GM10248 (cell line): ENCODE measurements at places on chromosomes 12 and 14.
A peak's percentile ranks its signal among the peaks of the same experiment; 100 is the strongest.

- no peak for DNase-seq
These were observed 1.0 kb downstream of the RASAL1 start for GRCh38 chr12:113134521-113134951.

DNA sequence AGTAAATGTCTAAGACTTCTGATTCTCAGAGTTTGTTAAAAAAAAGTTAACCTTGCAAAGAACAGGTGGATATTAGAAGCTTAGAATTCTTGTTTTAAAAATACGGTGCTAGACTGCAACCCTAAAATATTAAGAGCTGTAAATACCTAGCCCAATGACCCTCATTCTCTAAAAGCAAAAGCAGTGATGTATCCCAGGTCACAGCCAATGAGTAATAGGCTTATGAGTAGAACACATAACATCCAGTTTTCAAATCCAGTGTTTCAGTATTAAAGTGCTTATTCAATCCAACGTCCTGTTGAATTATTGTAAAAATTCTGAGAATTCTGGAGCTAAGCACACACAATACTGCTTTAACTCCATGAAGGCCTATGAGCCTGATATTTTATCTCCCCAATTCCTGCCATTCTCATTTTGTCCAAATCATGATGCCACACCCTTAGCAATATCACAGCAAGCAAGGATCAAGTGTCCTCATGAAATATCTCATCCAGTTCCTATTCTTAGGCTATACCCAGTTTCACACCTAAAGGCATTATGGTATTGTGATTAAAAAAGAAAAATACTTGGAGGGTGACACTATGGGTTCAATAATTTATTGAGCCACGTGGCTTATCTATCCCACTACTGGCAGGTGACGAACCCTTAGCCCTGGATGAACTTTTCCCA, 15.3 kb upstream of the ARID4A start:
- no peak for DNase-seq

GRCh38 chr12:51205350-51205749, 12.5 kb downstream of the POU6F1 start:
- no peak for DNase-seq

DNA sequence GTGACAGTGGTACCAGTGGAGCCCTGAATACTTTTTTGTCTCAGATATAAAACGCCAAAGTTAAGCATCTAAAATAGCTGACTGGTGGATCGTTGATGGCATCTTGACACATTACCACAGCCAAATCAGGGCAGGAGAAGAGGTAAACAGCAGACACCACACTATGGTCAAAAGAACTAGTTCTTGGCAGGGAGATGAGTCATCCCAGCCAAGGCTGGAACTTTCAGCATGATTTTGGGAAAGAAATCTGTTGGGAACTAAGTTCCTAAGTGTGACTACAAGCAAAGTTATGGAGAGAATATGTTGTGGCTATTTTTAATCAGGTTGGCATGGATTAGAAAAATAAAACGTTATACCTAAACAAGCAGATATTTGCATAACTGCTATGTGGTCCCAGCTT, 36.9 kb downstream of the LGR5 start:
- DNase-seq = no peak

DNA sequence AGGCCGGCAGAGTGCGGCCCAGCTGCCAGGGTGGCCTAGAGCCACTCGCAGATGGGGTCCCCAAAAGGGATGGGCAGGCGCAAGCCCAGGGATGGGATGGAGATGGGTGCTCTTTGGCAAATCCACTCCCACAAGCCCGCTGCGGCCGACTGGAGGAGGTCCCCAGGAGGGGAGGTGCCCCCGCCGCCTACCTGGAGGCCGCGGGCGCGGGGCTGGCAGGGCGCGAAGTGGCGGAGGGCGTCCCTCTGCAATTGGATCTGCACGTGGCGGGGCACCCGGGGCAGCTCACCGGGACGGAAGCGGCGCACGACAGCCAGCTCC, 730 bp downstream of the PPP1R3E start:
- DNase-seq = no peak

DNA sequence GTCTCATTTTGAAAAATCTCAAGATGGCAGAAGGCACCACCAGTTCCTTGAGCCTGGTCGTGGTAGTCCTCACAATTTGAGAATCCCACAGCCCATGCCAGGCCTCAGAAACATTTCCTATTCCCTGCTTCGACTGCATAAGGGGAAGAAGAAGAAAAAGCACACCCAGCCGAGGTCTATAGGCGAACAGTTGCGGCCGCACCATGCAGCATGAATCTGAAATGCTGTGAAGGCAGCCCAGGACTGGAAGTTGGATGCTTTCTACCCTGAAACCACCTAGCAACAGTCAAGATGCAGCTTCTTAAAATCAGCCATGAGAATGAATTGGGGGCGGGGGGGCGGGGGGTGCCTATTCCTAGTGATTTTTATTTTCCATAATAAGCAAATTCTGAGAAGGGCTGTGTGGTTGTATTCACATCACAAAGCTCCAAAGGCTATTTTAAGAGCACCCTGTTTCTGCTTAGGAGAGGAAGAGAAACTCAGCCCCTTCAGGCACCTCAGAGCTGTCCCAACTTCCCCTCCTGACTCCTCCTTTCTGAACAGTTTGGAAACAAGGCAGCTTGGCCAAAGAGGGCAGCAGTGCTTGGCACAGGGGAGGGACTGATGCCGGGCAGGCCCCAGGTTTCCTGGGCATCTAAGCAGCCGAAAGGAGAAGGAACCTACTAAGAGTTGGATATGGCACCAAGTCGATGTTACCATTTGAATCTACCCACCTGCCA, 172.5 kb upstream of the FOXN3 start:
- peak; percentile 49 for DNase-seq

- no peak for DNase-seq
These were observed 47.4 kb downstream of the IFNG-AS1 start for GRCh38 chr12:68036642-68037041.

DNA sequence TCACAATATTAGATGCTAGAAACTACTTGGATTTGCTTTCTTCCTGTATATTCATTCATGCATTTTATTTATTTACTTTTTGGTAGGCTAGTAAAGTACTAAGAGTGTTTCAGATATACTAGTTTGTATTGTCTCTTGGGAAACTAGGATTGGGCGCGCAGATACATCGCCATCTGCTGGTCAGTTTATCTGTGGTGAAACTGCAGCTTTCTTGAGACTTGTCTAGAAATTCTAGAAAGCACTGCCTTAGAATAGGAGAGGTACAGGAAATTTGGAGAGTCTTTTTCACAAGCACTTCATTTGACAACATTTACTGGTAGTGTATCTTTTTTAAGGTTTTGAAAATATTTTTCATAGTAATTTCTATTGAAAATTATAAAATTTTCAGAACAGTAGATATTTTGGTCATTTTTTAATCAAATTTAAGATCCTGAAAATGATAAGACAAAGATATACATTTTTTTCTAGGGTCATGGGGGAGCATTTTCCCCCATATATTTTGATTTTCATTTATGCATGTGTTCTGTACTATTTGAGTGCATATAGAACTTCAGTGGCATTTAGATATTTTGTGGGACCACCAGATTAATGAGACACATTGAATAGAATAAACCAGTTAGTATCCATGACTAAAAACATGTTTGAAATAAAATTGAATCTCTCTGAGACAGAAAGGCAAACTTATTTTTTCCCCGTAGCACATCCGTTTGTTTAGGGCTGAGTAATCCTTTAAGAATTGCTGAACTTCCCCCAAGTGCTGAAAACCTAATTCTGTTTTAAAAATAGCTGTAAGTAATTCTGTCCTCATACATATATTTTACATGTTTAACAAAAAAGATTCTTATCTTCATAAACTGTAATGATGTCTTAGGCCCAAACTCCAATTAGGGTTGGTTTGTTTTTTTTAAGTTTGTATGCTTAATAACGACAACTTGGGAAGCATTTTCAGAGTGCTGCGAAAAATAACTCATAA, 44.5 kb downstream of the SLC38A6 start:
- peak; percentile 42 for DNase-seq

- no peak for DNase-seq
These were observed 373.6 kb downstream of the EMP1 start for GRCh38 chr12:13570005-13570694.

- DNase-seq = no peak
These were observed 188.0 kb upstream of the MDGA2 start for GRCh38 chr14:47863441-47863840.

- DNase-seq = no peak
These were observed 161.6 kb upstream of the PRMT8 start for GRCh38 chr12:3329361-3329760.

DNA sequence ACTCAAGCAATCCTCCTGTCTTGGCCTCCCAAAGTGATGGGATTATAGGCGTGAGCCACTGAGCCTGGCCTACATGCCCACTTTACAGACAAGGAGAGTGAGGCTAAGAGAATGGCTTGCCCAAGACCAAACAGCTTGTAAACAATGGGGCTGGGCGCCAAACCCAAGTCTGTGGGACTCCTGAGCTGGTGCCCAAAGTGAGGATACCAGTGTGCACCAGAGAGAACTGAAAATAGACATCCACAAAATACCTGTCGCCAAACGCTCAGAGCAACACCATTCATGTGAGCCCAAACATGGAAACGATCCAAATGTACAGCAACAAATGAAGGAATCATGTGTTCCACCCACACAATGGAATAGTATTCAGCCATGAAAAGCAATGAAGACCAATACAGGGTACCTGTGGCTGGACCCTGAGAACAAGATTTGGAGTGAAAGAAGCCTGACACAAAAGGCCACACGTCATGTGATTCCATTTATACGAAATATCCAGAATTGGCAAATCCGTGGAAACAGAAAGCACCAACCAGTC, 38.2 kb downstream of the CCNK start:
- no peak for DNase-seq

DNA sequence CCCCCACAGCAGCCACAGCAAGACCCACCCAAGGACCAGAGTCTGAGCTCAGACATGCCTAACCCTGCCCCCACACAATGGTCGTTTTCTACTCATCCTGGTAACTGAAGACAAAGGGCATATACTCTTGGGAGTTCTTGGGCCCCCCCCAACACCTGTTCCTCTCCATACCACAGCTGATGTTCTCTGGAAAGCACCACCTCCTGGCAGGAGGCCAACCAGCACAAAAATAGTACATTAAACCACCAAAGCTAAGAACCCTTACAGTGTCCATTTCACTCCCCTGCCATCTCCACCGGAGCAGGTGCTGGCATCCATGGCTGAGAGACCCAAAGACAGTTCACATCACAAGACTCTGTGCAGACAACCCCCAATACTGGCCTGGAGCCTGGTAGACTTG, 80.6 kb upstream of the DAAM1 start:
- no peak for DNase-seq

DNA sequence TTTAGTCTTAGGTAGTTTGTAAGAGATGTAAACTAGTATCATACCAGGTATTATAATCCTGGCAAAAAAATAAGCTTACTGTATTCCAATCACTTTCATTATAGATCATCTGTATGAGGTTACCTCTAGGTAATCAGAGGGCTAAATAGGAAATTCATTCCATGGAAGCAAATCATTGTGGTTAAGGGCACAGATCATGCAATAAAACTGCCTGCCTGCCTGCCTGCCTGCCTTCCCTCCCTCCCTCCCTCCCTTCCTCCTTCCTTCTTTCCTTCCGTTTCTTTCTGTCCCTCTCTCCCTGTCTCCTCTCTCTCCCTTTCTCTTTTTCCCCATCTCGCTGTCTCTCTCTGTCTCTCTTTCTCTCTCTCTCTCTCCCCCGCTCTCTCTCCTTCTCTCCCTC, 3.2 kb upstream of the CLEC9A start:
- DNase-seq = no peak

DNA sequence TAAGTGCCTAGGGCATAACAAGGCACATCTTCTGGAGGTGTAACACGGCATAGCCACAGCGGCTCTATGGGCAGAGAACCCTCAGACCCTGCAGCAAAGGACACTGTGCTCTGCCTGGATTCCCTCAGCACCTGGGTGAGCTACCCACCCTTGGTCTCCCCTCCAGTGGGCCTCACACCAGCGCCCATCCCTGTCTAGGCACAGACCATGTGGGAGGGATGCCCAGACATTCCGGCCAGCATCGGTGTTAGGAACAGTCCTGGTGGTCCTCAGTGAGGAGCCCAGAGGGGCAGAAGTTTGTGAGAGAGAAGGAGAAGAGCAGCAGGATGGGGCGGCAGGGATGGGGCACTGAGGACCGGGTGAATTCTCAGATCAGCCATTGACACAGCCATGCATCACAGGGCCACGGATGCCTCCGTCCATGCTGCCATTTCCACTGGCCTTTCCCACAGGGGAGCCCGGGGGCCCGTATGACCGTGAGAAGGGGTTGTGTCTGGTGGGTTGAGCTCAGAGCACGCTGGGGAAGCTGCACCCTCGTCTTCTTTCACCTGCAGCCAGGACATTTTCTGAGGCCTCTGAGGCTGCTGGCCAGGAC, 282.7 kb upstream of the SFSWAP start:
- DNase-seq = no peak

DNA sequence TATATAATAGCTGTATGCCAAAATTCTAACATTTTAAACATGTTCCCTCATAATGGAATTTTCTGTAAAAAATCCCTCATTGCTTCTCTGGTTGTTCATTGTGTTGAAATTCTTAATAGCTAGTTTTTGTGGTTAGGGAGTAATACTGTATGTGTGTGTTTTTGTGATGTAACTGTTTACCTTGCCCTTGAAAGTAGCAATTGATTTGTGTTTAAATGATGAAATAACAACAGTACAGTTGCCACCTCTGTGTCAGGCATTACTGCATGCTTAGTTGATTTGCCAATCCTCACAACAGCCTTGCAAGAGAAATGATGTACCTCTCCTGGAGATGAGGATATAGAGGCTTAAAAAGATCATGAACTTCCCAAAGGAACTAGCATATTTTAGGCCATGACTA, 94.9 kb downstream of the DAAM1 start:
- DNase-seq = no peak

DNA sequence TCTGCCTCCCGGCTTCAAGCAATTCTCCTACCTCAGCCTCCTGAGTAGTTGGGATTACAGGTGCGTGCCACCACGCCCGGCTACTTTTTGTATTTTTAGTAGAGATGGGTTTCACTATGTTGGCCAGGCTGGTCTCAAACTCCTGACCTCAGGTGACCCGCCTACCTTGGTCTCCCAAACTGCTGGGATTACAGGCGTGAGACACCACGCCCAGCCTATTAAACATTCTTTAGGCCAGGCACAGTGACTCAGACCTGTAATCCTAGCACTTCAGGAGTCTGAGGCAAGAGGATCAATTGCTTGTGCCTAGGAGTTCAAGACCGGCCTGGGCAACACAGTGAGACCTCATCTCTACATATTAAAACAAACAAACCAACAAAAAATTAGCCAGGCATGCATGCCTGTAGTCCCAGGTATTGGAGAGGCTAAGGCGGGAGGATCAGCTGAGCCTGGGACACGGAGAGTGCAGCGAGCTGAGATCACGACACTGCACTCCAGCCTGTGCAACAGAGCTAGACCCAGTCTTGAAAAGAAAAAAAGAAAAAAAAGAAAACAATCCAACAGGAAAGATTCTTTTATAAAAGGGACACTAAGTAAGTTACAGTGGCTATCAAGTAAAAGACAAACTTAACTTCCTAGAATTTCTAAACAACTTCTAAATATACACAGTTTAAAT, 70.2 kb downstream of the HECTD1 start:
- DNase-seq = no peak
